ENCODE measurements at places on chromosomes 6 and 20. TPM values are rescaled to one million over a fixed set of nuclear protein-coding genes. Genes with fewer than 3 reads are reported as not detected.

RIN2 gene
- total RNA-seq, result 20.0 TPM

CDH4 gene
- 22.3 TPM for total RNA-seq

CD24 gene
- 1,048 TPM for total RNA-seq

RBPJL gene
- total RNA-seq, result not detected

MLIP gene
- 8.6 TPM for total RNA-seq

TAGAP gene
- 1.4 TPM for total RNA-seq

KIF25 gene
- total RNA-seq, result not detected

SLC17A4 gene
- not detected for total RNA-seq

RSPO4 gene
- total RNA-seq, result not detected

LAMA4 gene
- total RNA-seq, result 19.2 TPM

PNLDC1 gene
- not detected for total RNA-seq

CSE1L gene
- total RNA-seq, result 173 TPM

RFX6 gene
- not detected for total RNA-seq

SRMS gene
- not detected for total RNA-seq

SLC22A3 gene
- 3.7 TPM for total RNA-seq

TINAG gene
- 0.16 TPM for total RNA-seq

MRAP2 gene
- total RNA-seq, result 6.2 TPM

FAM162B gene
- 2.8 TPM for total RNA-seq

C20orf141 gene
- total RNA-seq, result not detected

CDSN gene
- not detected for total RNA-seq

POM121L2 gene
- not detected for total RNA-seq

C20orf202 gene
- total RNA-seq, result 0.16 TPM

TAAR2 gene
- not detected for total RNA-seq

SMOC2 gene
- 1.2 TPM for total RNA-seq

TUBB1 gene
- total RNA-seq, result 0.47 TPM

CCR6 gene
- total RNA-seq, result not detected

SMLR1 gene
- total RNA-seq, result not detected

PTCRA gene
- total RNA-seq, result not detected

VSX1 gene
- not detected for total RNA-seq

RTN4IP1 gene
- 9.0 TPM for total RNA-seq

IDH3B gene
- total RNA-seq, result 51.6 TPM

CGA gene
- not detected for total RNA-seq

ECT2L gene
- 0.31 TPM for total RNA-seq

ZBTB12 gene
- 25.6 TPM for total RNA-seq

CFAP206 gene
- 3.0 TPM for total RNA-seq

TENT5A gene
- total RNA-seq, result 3.4 TPM

ADGRB3 gene
- 179 TPM for total RNA-seq

CST4 gene
- total RNA-seq, result not detected

FAM209B gene
- not detected for total RNA-seq

SOX18 gene
- total RNA-seq, result 0.31 TPM

OPRL1 gene
- total RNA-seq, result 14.3 TPM

CLIC5 gene
- total RNA-seq, result 0.47 TPM

UNC5CL gene
- 0.16 TPM for total RNA-seq

PRRT1 gene
- 0.78 TPM for total RNA-seq

OR2H1 gene
- not detected for total RNA-seq

CFAP61 gene
- total RNA-seq, result 3.1 TPM

IL17F gene
- total RNA-seq, result not detected

DZANK1 gene
- total RNA-seq, result 4.2 TPM

EMILIN3 gene
- 3.1 TPM for total RNA-seq

GABRR1 gene
- not detected for total RNA-seq

ADGRF1 gene
- total RNA-seq, result not detected

RANBP9 gene
- total RNA-seq, result 90.5 TPM

EPHA7 gene
- 102 TPM for total RNA-seq

NMBR gene
- total RNA-seq, result 12.6 TPM

LPIN3 gene
- total RNA-seq, result 0.16 TPM

ULBP3 gene
- 6.2 TPM for total RNA-seq

VNN1 gene
- total RNA-seq, result not detected

EYA4 gene
- 0.47 TPM for total RNA-seq

NRSN1 gene
- total RNA-seq, result 27.9 TPM

PACSIN1 gene
- 2.8 TPM for total RNA-seq

Measured in occipital lobe (tissue), 3 donors.